ENCODE measurements at places on chromosomes 5 and 9.
A peak's percentile ranks its signal among the peaks of the same experiment; 100 is the strongest.

DNA sequence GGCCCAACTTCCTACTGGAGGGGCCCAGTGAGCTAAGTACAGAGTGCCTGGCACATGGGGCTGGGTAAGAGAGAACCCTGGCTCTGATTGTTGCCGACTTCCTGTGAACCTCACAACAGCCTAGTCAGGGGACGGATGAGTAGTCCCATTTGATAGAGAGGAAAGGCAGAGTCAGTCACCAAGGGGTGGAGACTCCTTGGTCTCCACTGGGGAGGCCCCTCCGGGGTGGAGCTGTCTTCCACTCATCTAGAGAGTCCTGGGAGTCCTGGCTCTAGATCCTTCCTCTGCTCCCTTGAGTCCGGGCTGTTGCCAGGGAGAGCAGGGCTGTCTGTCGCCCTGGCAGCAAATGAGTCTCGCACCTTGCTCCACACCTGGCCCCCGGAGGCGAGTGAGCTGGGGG lies 8.0 kb downstream of the GRK6 start:
- peak; percentile 72 for DNase-seq

DNA sequence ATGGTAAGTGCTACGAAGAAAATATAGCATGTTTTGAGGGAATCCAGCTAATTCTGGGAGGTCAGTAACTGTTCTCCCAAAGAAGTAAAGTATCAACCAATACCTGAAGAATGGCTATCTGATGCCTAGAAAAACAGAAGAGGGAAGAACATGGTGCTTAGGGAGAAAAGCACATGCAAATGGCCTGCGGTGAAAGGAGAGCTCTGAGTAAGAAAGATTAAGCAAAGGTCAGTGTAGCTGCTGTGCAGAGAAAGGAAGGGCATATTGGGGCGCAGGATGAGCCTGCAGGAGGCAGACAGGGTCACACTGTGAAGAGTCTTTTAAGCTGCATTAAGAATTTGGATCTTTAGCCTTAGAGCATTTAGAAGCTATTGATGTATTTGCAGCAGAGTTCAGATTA lies 11.0 kb downstream of the ADRB2 start:
- no peak for DNase-seq

GRCh38 chr5:80916676-80917075 lies 43.5 kb upstream of the RASGRF2 start:
- DNase-seq = no peak

DNA sequence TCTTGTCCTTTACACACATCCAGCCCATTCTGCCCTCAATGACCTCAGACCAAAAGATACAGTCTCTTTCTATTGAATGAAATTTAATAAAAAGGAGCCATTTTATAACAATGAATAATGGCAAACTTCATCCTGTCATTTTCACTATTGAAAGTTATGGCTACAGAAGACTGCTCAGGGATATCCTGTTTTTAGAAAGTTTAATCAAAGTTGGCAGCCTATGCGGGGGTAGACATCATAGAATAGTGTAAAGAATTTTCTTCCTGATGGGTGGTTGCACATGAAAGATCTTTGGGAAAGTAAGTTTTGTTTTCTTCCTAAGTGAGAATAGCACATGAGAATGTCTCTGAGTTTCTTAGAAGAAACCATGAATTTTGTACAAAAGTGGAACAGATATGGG lies 670.4 kb upstream of the CDH6 start:
- no peak for DNase-seq

Data from CD4-positive, alpha-beta T cell treated with Interleukin-17A for 4 hours (primary cell).